ENCODE measurements at places on chromosomes 16 and 17.

- DNase-seq, result no peak
These were observed 7.4 kb downstream of the GNAO1 start for GRCh38 chr16:56198755-56199114.

DNA sequence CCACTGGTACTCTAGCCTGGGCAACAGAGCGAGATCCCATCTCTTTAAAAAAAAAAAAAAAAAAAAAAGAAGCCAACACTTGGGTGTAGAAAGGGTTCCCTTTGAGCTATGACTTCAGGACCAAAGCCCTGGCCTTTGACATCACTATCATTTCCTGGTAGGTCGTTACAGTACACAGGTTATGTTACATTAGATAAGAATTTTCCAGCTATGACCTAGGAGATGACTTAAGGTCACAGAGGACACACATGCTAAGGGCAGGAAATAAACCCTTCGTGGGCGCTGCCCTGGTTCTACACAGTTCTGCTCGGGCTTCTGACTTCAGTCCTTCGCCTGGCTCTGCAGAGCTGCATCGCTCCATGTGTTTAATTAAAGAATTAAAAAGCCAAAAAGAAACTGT is 112.0 kb downstream of the ADCY9 start:
- DNase-seq, result no peak

DNA sequence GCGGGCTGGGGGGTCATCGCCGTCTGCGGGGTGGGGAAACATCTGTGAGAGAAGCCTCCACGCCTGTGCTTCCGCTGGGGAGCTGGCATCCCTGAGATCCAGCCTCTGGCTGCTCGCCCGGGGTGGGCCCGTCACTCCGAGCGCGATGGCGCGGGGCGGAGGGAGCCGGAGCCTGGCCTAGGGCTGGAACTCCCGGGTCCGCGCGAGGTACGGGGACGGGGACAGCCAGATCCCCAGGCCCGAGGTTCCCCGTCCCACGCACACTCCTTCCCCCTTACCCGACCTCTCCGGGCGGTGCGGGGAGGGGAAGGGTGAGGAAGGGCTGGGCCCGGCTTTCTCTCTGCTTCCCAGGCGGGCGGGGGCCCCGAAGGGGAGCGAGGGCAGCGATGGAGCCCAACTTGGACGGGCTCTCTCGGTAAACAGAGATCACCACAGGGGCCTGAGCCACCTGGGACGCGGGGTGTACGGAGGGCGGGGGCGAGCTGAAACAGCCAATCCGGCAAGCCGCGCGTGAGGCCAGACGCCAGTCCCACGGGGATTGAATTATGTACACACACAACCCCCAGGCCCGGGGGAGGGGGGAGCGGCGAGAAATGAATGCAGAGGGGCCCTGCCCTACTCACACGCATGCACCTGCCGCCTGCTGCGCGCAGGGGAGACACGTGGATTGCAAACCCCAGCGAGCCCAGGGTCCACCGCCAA is at the start of gene SLC16A11:
SLC16A11 (minus strand) TSS at position 596 of the 702 bp plus-strand sequence; CDS start at position 17, 579 bp downstream.
- no peak for DNase-seq

- DNase-seq, result no peak
These were observed 299.4 kb downstream of the CPPED1 start for GRCh38 chr16:12504312-12504711.

GRCh38 chr16:78842950-78843349 is 743.5 kb downstream of the WWOX start:
- no peak for DNase-seq

- DNase-seq, result no peak
These were observed 561.0 kb upstream of the ZFHX3 start for GRCh38 chr16:73608911-73609310.

GRCh38 chr16:49745311-49745747 is 110.6 kb downstream of the ZNF423 start:
- no peak for DNase-seq

DNA sequence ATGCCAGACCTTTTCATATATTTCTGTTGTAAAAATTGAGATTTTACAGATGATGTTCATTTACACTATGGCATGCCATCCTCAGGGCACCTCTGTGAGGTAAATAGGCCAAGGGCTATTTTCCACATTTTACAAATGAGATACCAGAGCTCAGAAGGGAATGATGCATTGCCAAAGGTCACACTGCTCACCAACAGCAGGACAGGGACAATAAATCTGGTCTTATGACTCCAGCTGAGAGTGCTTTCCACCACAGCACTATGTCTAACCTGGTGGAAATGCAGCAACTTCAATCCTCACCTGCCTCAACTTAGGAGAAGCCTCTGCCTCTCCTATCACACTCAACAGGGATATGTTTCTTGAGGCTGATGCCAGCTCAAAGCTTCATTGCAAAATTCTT is 40.6 kb downstream of the GRIN2A start:
- no peak for DNase-seq

- no peak for DNase-seq
These were observed 205.2 kb upstream of the CDH5 start for GRCh38 chr16:66161269-66161668.

DNA sequence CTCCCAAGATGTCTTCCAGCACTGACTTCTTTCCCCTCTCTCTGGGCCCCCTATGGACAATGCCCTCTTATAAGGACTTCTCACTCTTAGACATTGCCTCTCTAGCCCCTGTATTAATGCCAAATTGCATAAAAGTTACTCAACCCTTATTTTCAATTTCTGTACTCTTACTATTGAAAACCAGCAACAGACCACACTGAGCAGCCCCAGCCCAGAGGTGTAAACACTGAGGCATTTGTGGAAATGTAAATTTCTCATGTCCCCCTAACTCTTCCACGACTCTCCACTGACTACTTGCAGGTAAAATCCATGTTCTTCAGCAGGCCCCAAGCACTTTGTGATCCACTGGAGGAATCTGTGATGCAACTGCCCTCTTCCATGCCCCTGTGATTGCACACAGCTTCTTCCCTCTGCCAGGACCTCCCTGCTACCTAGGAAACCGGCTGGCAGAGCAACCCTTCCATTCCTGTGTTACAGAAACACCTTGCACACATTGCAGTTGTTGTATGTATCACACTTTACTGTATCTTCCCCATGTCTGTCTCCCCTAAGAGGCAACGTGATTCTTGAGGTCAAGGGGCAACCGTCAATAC is 4.4 kb downstream of the N4BP1 start:
- no peak for DNase-seq

DNA sequence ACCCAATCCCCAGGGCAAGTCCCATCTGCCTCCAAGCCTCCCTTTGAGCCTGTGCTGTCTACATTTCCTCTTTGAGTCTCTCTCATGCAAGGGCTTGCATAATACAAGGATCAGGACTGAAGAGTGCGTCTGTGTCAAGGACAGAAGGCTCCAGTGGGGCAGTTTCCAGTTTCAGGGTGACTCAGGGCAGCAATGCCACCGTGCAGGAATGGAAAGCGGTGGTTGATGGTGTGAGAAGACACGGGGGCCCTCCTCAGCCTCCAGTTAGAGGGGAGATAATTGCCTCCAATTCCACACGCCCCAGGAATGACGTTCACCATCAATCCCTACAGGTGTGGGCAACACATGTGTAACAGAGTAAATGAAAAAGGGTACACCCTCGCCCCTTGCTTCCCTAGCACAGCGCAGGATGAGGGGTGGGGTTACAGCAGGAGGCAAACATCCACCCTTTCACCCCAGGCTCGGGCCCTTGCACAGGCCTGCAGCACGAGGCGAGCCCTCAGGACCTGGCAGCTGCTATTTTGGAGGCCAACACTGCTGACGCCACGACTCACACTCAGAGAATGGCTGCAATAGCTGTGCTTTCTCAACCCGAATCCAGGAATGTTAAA is 24.8 kb upstream of the SLC25A19 start:
- DNase-seq, result no peak

DNA sequence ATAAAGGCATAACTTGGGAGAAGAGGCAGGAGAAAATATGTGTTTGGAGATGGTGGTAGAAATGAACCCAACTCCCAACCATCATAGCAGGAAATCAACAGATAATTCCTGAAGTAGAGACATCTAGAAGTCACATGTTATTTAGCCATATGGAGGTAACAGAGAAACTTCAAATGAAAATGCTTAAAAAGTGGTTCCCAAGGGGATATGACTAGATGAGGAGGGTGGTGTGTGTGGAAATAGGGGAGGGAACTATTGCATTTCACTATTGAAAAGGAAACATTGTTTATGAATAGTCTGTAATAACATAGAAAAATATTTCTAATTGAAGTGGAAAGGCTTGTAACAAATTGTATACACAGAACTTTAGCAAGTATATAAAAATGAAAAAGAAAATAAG is 412.0 kb downstream of the SHISA9 start:
- no peak for DNase-seq

GRCh38 chr16:50303605-50304466 is 37.5 kb downstream of the ADCY7 start:
- DNase-seq, result no peak

DNA sequence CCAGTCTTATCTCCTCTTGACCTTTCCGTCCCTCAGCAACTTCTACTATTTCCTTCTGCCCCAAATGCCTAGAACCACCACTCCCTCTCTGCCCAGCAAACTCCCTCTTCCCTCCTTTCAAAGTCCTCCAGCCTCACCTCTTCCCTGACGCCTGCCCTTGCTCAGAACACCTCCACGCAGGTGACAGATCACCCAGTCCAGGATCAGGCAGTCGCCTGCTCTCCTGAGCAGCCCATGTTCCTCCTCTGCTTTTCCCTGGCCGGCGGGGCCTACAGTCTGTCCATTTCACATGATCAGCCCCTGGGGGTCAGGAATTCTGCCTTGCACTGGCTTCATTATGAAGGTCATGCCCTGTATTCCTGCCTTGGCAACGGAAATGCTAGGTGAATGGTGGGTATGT is 422 bp downstream of the CD300LF start:
- DNase-seq, result no peak

GRCh38 chr17:59601130-59601529 is 18.6 kb upstream of the CLTC start:
- no peak for DNase-seq

DNA sequence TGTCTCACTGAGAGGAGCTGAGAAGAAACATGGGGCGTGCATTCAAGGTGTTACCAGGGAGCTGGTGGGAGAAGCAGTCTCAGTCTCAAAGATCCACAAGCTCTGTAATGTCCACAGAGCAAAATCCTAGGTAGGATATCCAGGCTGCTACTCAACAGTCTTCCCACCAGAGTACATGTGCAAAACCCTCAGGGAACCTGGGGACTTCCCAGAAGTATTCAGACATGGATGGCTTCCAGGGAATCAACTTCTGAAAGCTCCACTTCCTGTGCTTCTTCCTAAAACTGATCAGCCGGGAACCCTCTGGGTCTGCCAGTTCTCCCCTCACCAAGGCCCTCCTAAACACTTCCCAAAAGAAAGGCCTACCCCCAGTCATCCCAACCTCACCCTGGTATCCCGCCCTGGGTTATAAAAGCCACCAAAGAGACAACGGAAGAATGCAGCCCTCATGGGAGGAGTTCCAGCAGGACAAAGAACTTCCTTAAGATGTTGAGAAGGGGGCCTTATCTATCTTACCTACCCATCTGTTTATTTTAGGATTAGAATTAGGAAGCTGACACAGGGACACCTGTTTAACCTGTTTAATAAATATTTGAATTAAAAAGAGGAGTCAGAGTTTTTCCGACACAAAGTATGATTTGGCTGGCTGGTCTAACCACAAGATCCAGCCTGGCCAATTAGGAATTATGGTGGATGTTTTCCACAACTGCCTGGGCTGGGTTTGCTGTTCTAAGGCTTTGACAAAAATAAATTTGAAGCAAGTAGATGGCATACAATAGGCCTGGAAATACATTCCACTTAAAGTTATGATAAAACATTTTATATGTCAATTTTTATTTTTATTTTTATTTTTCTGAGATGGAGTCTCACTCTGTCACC is 37.0 kb downstream of the CUEDC1 start:
- no peak for DNase-seq

GRCh38 chr16:82067042-82067803 is 32.2 kb downstream of the HSD17B2 start:
- DNase-seq, result no peak

DNA sequence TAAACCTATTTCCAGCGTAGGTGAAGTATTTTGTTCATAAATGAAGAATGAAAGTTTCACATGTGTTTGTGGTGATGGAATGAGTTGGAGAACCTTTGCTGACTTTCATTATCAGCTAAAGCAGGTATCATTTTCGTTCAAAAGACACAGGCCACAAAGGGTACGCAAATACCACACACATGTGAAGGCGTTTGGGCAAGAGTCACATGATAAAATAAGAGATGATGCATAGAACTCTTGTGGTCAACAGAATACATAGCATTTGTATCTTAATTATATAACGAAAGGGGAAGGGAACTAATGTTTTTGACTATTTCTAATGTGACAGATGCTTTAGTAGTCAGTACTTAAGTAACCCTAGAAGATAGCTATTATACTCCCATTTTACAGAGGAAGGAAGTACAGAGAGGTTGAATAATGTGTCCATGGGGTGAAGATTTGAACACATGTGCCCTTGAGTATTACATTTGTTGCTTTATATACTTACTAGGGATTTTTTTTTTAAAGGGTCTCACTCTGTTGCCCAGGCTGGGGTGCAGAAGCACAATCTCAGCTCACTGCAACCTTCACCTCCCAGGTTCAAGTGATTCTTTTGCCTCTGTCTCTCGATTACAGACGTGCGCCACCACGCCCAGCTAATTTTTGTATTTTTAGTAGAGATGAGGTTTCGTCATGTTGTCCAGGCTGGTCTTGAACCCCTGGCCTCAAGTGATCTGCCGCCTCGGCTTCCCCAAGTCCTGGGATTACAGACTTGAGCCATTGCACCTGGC is 4.8 kb downstream of the RPA1 start:
- DNase-seq, result peak; percentile 30

GRCh38 chr16:12449795-12450194 is 353.9 kb downstream of the CPPED1 start:
- DNase-seq, result no peak

DNA sequence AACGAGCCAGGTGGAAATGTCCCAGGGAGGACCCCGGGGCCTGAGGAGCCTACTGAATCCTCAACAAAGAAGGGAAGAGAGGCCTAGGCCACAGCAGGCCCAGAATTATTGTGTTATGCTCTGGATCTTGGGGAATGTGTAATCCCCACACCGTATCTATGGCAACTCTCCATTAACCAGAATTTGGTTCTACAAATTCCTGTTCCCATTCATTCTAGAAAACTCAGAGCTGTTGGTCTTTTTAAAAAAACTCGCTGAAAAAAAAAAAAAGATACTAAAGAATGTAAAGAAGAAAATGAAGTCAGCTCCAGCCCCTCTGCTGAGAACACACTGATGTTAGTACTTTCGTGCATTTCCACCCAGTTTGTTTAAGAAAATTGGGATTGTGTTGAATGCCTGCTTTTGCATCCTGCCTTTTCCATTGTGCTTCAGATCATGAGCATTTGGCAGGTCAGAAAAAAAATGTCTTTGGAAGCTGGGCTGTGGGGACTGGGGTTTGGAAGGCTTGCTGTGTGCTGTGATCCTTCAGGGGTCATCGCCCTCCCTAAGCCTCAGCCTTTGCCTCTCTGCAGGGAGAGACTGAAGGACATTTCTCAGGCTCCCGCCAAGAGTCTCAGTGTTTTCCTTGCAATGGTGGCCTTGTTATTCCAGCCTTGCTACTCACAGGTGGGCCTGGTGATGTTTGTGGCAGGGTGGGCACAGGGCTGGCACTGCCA is 69.5 kb downstream of the SREBF1 start:
- no peak for DNase-seq

- DNase-seq, result no peak
These were observed 22.2 kb downstream of the TRPV3 start for GRCh38 chr17:3535253-3535995.

Data from Jurkat, Clone E6-1 (cell line).